Fibroblast of villous mesenchyme (primary cell): ENCODE measurements at places on chromosomes 11 and 22. TPM values are rescaled to one million over a fixed set of nuclear protein-coding genes. Genes with fewer than 3 reads are reported as not detected.
A peak's percentile ranks its signal among the peaks of the same experiment; 100 is the strongest.

PRG3 gene
- not detected in 2 replicates for total RNA-seq

OR51B4 gene
- total RNA-seq: 0.43 TPM in 1 of 2 replicates, not detected in the other

RIMBP3B gene
- under 0.01 and 0.32 TPM in 2 replicates for total RNA-seq

TNNI2 gene
- total RNA-seq: not detected in 2 replicates

OR5M8 gene
- not detected in 2 replicates for total RNA-seq

GRCh38 chr11:66334605-66335442, 1.4 kb downstream of the RIN1 start:
- no peak for DNase-seq

GRCh38 chr11:104118105-104118744, 45.7 kb downstream of the PDGFD start:
- no peak for DNase-seq

DNA sequence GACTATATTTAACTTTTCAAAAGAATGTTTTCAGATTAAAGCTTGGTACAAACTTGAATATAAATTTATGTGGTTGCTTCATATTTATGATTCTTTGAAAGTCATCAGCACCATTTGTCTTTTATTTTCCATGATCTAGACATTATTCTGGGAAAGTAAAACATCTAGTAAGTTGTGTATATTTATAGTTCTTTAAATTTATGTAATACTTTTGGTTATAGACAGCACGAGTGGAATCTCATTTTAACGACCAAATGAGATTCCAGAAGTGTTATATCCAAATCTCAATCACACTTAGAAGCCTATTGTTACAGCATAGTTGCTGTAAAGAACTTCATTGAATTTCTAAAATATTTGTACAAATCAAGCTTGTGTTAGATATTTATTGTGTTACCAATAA, 212.3 kb downstream of the DDX10 start:
- DNase-seq: no peak

DNA sequence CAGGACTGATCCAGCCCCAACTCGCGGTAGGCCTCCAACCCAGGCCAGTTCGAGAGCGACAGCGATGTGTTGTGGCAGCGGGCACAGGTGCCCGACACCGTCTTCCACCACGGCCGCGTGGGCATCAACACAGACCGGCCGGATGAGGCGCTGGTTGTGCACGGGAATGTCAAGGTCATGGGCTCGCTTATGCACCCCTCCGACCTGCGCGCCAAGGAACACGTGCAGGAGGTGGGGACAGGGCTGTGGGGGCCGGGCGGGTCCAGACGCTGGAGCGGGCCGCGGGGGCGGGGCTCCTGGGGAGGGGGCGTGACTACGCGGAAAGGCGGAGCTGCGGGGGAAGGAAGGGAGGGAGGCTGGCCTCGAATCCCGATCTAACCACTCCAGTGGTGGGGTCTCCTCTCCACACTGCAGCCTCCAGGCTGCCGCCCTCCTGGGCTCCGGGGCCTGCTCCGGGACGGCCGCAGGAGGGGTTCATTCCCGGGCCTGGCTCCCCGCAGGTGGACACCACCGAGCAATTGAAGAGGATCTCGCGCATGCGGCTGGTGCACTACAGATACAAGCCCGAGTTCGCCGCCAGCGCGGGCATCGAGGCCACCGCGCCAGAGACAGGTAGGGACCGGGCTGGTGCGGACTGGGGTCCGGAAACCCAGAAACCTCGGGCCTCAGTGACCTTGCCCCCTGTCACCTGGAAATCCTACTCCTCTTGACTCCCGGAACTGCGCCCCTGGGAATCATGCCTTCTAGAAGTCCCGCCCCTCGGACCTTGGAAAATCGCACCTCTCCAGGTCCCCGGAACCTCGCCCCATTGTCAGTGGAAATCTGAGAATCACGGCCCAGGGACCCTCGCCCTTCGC, 14.9 kb downstream of the TMEM258 start:
- no peak for DNase-seq

GRCh38 chr11:17790453-17790852, 55.9 kb downstream of the KCNC1 start:
- peak; percentile 65 for DNase-seq

GRCh38 chr11:23227078-23227445, 366.8 kb upstream of the CCDC179 start:
- DNase-seq: no peak

DNA sequence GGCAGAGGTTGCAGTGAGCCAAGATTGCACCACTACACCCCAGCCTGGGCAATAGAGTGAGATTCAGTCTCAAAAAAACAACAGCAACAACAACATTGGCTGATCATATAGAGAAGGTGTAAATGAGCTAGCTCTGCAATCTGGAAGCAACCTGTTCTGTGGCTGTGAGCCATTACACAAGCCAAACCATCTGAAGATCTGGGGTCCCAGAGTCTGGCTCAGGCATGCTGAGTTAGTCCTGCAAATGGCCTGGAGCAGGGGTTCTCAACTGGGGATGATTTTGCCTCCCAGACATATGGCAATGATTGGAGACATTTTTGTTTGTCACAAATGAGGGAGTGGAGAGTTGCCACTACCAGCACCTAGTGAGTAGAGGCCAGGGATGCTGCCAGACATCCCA, 42.3 kb upstream of the RAB1B start:
- DNase-seq: no peak

DNA sequence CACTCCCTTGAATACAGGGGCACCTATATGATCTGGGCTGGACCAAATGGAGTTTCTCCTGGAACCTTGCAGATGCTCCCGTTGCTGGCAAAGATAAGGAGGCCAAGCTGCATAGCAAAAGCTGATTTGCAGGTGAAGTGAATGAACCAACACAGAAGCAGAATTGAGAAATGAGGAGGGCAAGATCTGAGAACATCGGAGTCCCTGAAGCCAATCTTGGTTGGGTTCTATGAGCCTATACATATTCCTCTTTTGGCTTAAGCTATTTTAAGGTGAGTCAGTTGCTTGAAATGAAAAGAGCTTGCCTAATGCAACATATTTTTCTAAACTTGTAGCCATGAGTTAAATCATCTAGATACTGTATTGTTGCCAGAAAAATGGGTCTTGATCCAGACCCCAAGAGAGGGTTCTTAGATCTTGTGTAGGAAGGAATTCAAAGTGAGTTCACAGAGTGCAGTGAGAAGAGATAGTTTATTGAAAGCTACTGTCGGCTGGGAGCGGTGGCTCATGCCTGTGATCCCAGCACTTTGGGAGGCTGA, 23.5 kb downstream of the WEE1 start:
- no peak for DNase-seq

DNA sequence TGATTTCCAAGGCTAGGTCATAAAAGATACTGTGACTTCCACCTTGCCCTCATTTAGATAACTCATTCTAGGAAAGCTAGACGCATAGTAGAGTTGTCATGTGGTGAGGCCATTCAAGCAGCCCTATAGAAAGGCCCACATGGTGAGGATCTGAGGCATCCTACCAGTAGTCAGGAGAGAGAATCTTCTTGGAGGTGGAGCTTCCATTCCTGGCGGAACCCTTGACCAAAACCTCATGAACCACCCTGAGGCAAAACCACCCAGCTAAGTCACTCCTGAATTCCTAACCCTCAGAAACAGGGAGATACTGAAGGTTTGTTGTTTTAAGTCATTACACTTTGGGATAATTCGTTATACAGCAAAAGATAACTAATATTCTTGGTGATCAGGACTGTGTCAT, 2.9 kb upstream of the HDHD5 start:
- DNase-seq: no peak
